ENCODE measurements at places on chromosomes 4 and X.

- DNase-seq: no peak
These were observed 371.2 kb downstream of the AFF2 start for GRCh38 chrX:148871422-148872160.

- DNase-seq: no peak
These were observed 229.9 kb upstream of the UGT8 start for GRCh38 chr4:114368751-114369150.

DNA sequence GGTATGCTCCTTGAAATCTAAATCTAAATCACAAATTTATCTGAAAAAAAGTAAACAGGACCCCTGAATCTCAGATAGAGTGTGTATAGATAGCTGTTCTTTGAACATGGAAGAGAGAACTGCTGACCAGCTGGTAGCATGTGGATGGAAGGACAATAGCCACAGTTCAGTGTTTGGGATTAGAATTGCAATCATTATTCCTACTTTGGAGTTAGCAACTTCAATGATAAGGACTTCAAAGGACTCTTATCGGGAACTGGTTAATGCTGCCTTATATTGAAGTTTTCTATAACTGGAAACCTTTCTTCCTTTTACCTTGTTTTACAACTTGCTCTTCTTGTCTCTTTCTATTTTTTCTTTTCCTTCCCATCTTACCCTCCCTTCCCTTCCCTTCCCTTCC lies 5.0 kb downstream of the AFM start:
- no peak for DNase-seq

DNA sequence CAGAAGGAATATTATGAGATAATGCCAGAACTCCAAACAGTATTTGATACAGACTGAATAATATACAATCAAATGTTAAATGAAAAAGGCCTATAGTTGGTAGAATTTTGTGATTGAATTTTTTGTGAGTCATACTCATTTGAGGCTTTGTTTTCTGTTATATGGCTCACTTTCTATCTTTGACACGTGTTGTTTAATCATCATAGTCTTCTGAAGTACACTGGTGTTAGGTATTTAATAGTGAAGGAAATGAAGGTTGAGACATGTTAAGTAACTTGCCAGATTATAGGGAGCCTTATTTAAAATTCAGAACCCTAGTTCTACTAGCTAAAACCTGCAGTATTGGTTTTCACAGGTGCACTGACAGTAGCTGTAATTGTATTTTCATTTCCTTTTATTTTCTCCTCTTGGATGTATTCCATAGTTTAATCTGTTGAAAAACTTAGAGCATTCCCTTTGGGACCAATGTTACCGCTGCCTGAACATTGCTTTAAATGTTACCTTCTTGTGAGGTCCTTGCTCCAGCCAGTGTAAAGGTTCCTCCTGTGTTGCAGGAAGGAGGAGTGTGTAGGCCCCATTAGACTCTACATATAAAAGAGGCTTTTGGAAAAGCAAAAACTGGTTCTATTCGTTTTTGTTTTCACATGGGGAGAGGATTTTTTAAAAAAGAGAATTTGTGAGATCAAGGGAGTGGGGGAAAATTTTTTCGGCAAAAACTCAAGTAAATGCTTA lies 224.1 kb downstream of the ARHGAP10 start:
- DNase-seq: no peak

DNA sequence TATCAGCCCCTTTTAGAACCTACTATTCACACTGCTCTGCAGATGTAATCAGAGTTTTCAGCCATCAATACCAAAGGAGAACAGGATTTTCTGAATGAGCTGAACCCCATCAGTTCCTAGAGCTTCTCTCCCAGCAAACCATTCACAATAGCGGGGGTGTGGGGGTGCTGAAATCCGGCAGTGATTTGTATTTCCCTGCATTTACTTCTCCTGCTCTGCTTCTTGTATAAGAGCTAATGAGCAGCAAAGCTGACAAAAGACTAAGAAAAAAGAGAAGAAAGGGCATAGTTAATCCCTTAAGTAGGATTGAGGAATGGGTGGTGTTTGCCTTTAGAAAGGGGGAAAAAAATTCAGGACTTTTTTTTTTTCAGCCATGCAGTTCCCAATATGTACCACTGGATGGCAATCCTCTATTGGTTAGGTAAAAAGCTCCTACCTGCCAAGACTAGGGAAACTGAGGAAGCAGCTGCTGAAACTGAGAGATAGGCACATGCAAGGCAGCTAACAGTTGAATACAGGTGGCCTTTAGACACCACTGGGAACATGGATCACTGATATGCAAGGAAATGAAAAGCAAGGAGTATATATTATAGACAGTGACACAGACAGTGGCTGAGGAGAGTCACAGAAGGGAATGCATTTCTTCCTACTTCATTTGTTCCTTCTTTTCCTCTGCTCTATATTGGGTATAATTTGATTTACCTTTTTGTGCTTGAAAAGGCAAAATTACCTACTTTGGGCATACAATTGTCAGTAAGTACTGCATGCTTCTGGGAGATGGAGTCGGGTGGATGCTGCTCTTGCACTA lies 217.9 kb downstream of the HS6ST2 start:
- no peak for DNase-seq
